ENCODE measurements at places on chromosomes 2 and 18.
A peak's percentile ranks its signal among the peaks of the same experiment; 100 is the strongest.

DNA sequence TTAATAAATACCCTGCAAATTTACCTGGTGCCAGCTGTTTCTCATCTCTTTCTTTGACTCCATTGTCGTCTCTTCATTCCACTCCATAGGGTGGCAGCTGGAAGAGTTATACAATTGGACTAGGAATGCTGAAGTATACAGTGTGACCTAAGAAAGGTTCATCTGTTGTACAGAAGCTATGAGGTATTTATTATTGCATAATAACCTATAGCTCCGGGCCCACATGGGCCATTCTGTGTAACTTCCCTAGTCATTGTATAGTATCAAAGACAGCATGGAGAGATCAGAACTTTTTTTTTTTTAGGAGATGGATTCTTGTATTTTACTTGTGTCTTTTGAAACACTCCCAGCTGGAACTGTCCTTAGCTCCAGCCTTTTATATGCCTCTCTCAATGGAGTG is 26.2 kb downstream of the BMP10 start:
- H3K36me3 ChIP-seq = no peaks in the 10 kb centered on the region
- H3K4me3 ChIP-seq = no peak overlapping the region
- DNase-seq = no peak
- H3K4me1 ChIP-seq = no peaks in the 10 kb centered on the region

GRCh38 chr2:7468955-7469354 is 551.7 kb downstream of the RNF144A start:
- no peak for DNase-seq
- H3K27me3 ChIP-seq = peaks cover 2% of the 10 kb centered on the region
- no peak overlapping the region for H3K4me3 ChIP-seq
- peaks cover 70% of the 10 kb centered on the region for H3K4me1 ChIP-seq
- H3K36me3 ChIP-seq = peaks cover 19% of the 10 kb centered on the region

DNA sequence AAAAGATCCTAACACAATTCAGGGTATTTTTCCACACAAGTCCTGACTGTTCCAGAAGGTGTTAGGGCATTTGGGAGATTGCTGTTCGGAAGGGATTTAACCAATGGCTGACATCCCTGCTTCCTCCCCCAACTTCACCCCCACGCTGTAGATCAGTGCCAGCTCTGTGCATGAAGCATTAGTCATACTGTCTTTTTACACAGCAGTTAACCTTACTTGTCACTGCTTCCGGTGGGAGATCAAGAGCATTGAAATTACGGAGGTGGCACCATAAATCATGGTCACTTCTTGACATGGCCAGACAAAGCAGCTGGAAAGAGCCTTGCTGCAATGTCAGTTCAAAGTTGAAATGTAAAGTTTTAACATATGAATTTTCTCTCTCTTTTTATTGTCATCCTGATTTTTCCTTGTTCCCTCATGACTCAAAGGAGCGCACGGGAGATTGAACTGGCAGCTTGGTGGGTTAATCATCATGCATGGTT is 70.2 kb downstream of the HRH4 start:
- peaks cover 3% of the 10 kb centered on the region for H3K4me1 ChIP-seq
- H3K4me3 ChIP-seq = no peak overlapping the region
- no peak overlapping the region for H3K27ac ChIP-seq
- H3K36me3 ChIP-seq = no peaks in the 10 kb centered on the region
- DNase-seq = peak; percentile 2

GRCh38 chr2:52391621-52392020 is 1359.7 kb upstream of the NRXN1 start:
- H3K36me3 ChIP-seq = no peaks in the 10 kb centered on the region
- H3K27me3 ChIP-seq = no peaks in the 10 kb centered on the region
- no peak for DNase-seq
- no peak overlapping the region for H3K4me3 ChIP-seq
- no peaks in the 10 kb centered on the region for H3K4me1 ChIP-seq

GRCh38 chr2:178477443-178478129 is 814 bp downstream of the FKBP7 start:
- no peaks in the 10 kb centered on the region for H3K27me3 ChIP-seq
- peaks cover 2% of the 10 kb centered on the region for H3K36me3 ChIP-seq
- DNase-seq = no peak
- H3K4me1 ChIP-seq = peaks cover 44% of the 10 kb centered on the region
- H3K27ac ChIP-seq = no peak overlapping the region
- peak overlapping the region; percentile 91 for H3K4me3 ChIP-seq

DNA sequence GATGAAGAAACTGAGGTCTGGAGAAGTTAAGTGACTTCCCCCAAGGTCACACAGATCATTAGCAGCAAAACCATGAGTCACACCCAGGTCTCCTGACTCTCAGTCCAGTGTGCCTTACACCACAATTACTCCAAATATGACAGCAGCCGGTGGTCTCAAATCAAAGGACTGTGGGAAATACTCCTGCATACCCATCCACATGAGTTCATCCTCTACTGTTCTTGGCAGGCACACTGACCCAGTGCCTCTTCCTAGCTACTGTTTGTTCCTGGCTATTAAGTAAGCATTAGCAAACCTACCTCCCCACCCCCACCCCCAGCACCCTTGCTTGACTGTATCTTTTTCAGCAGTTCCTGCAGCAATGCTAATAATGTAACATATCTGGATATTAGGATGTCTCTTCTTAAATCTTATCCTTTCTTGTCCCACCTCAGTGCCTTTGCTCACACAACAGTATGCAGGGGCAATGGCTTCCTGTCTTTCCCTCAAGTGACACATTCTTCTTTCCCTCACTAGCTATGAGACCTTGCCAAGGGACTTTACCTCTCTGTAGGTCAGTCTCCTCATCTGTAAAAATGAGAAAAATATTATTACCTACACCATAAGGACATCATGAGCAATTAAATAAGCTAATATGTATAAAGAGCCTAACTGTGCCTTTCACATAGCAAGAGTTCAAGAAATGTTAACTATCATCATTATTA is 46.2 kb downstream of the FAM98A start:
- H3K36me3 ChIP-seq = peaks cover 2% of the 10 kb centered on the region
- H3K4me3 ChIP-seq = no peak overlapping the region
- H3K4me1 ChIP-seq = peaks cover 8% of the 10 kb centered on the region
- no peaks in the 10 kb centered on the region for H3K27me3 ChIP-seq

DNA sequence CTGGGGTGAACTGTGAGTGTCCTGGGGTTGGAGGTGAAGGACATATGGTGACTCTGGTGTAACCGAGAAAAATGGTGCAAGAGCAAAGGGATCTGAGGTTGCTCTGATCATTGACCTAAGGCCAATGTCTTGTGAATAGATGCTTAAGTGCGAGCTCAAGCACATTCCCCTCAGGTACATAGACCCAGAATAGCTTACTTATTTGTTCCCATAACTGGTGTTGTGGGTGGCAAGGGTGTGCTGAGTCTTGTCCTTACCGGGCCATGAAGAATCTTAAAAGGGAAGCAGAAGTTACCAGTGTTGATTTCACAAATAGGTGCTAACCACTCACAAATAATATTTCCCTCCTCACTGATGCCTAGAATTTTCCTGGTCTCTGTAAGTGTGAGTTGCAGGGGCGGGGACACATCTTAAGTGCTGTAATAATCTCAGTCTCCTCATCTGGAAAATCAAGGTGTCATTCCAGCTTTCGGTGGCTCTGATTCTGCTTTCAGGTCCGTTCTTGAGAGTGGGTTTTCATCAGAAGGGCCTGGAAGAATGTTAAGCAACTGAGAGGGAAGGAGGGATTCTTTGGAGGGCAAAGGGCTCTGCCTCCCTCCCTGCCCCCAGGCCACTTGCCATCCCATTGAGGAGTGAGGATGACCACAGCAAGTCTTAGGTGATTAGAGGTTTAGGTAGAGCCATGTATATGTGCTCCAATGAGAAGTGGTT is 54.9 kb downstream of the LIPG start:
- no peak overlapping the region for H3K4me3 ChIP-seq
- peaks cover 6% of the 10 kb centered on the region for H3K27me3 ChIP-seq

- no peaks in the 10 kb centered on the region for H3K4me1 ChIP-seq
- no peak for DNase-seq
- no peak overlapping the region for H3K27ac ChIP-seq
- H3K36me3 ChIP-seq = no peaks in the 10 kb centered on the region
- H3K27me3 ChIP-seq = peaks cover 8% of the 10 kb centered on the region
Observed at GRCh38 chr2:30780776-30781330, 26.4 kb downstream of the CAPN13 start.

DNA sequence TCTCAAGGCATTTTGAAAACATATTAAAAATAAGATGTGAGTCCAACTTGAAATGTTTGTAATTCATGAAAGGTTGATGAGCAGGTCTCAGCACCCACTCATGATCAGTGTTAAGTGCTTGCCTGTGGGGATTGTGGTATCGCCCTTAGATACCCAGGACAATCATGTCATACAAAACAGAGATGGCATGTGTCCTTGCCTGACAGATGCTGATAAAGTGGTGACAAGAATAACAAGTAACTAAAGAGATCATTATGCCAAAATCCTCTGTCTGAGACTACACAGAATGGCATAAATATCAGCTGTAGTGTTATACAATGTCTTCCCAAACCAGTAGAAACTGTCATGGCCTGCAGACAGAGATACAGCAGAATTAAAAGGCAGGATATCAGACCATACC is 930.3 kb downstream of the SUCLG1 start:
- H3K4me3 ChIP-seq = no peak overlapping the region
- no peaks in the 10 kb centered on the region for H3K4me1 ChIP-seq
- H3K36me3 ChIP-seq = no peaks in the 10 kb centered on the region
- H3K27me3 ChIP-seq = no peaks in the 10 kb centered on the region
- no peak for DNase-seq
- no peak overlapping the region for H3K27ac ChIP-seq

DNA sequence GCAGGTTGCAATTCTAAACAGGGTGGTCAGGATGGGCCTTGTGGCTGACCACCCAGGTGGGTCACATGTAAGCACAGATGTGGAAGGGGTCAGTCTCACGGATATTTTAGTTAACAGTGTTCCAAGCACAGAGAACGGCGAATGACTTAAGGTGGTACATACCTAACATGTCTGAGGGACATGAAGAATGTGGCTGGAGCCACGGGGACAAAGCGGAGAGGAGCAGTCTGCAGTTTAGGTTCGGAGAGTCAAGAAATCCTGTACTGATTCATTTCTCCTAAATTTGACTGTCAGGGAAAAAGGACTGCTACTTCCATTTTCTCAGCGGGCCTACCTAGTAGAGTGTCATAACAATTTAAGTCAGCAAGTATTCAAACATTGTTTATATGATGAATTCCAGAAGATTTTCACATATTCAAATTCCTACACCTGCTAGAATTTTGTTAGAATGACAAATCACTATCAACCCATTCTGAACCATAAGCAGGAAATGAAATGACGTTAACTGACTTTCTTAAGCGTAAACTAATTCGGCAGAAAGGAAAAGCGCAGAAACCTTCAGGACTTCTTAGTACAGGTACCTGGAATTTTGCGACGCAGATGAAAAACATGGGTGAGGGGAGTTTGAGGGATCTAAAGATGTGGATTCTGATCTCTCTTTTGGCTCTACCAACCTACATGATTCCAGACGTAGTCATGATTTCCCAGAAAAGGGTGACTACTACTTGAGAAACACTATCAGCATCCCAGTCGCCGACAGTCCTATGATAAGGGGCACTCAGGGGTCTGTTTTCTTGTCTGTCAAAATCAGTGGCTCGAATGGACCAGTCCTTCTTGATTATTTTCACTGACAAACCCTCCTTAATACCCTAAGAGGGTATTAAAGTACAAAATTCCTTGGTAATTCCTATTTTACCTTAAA is 41.3 kb downstream of the PTPN2 start:
- no peak overlapping the region for H3K27ac ChIP-seq
- no peaks in the 10 kb centered on the region for H3K27me3 ChIP-seq

DNA sequence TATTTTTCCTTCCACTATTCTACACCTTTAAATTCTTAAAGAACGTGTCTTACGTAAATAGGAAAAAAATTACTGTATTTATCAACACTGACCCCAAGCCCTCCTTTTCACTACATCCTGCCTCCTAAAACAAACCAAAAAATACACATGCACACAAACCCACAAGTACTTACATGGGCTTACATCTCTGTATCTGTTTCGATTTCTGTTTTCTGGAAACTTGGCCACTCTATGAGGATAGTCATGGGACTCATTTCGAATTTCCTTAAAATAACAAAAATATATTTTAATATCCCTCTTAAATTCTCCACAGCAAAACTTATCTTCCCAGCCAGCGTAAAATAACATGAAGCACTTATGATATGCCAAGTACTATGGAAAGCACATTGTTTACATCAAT is 25.0 kb downstream of the PTPN2 start:
- no peak overlapping the region for H3K4me3 ChIP-seq
- H3K36me3 ChIP-seq = peaks cover 32% of the 10 kb centered on the region
- no peak for DNase-seq
- no peak overlapping the region for H3K27ac ChIP-seq

- DNase-seq = no peak
- H3K27me3 ChIP-seq = peaks cover 1% of the 10 kb centered on the region
- H3K4me1 ChIP-seq = no peaks in the 10 kb centered on the region
- H3K4me3 ChIP-seq = no peak overlapping the region
Observed at GRCh38 chr2:189013671-189014448, 39.7 kb downstream of the COL3A1 start.

GRCh38 chr2:133952420-133952819 is 301.5 kb upstream of the MGAT5 start:
- H3K27ac ChIP-seq = no peak overlapping the region
- no peaks in the 10 kb centered on the region for H3K36me3 ChIP-seq

DNA sequence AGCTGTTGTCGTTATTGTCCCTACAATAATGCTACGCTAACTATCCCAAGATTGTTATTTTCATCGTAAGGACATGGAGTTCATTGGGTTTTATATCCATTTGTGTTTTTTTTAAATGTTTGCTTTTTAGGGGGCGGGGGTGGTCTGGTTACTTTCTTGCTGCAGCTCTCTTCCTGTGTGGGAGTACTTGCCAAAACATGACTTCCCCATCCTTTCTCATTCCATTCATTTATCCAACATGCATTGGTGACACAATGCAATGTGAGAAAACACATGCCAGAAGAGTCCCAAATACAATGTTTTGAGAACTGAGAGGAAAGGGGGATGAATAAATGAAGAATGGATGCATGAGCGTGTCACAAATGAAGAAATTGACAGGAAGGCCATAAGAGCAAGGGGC is 55.9 kb downstream of the E2F6 start:
- H3K4me1 ChIP-seq = no peaks in the 10 kb centered on the region
- DNase-seq = no peak
- no peak overlapping the region for H3K4me3 ChIP-seq

DNA sequence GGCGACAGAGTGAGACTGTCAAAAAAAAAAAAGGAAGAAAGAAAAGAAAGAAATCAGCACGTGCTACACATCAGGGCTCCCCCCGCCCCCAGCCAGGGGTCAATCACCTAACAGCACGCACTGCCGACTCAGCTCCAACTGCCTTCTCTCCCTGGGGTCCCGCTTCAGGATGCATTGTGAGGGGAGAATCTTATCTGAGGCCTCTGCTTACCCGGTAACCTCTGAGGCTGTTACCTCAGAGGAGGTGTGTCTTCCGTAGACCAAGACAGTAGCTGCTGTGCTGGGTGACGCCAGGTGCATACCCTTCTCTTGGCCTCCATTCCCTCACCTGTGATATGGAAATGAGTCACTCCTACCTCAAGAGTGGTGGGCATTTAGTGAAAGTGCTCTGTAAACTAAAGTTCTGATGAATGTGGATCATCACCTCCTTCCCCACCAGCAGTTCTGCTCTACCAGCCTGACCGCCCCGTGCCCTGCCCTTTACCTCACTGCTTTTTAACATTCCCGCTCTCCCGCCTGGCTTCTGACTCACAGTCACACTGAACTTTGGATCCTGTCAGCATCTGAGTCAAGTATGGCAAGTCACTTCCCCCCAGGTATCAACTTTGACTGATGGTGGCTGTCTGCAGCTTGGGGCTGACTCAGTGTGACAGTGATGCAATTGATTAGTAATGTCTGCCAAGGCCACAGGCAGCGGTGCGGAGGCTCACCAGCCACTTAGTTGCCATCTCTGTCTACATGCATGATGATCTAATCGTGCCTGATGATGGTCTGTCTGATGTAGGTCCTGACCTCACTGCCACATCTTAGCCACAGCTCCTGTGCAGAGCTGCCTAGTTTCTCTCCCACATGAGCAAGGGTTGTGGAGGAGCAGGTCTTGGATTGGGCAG is 20.1 kb downstream of the ARID5A start:
- H3K36me3 ChIP-seq = peaks cover 2% of the 10 kb centered on the region
- peak; percentile 52 for DNase-seq
- H3K27ac ChIP-seq = no peak overlapping the region
- peaks cover 28% of the 10 kb centered on the region for H3K4me1 ChIP-seq
